NCI-H510A (cell line): ENCODE measurements at places on chromosomes 5 and 9.

DNA sequence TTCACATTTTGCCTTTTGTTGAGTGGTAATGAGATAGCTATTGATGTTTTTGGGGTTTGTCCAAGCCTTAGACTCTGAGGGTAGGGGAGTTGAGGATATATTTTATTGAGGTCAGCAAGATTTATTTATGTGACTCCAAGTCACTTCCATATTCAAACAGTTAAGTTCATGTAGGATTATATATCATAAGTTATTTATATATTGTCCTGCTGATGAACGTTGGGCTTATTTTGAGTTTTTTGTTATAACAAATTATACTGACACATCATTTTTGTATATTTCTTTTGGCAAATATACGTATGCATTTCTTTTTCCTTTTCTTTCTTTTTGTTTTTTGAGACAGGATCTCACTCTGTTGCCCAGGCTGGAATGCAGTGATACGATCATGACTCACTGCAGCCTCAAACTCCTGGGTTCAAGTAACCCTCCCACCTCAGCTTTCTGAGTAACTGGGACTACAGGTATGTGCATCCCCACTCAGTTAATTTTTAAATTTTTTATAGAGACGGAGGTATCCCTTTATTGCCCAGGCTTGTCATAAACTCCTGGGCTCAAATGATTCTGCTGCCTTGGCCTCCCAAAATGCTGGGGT is 23.5 kb upstream of the IL12B start:
- no peak for DNase-seq

GRCh38 chr5:159782197-159782994 is 133.9 kb upstream of the ADRA1B start:
- no peak for DNase-seq

DNA sequence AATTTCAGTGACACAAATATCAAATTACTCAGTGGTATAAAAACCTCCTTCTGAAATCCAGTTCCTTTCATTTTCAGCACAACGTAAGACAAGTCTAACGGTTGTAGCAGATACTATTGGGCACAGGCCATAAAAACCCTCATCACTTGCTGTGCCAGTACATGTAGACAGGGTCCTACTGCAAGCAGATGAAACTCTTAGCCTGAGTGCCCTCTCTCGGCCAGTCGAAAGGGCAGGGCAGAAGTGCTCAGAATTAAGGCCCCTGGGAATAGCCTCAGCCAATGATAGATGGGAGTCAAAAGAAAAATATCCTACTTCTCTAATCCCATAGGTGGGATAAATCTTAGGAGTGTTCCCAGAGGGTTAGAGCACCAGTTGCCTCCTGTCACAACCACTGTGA is 168.5 kb upstream of the FER start:
- no peak for DNase-seq

DNA sequence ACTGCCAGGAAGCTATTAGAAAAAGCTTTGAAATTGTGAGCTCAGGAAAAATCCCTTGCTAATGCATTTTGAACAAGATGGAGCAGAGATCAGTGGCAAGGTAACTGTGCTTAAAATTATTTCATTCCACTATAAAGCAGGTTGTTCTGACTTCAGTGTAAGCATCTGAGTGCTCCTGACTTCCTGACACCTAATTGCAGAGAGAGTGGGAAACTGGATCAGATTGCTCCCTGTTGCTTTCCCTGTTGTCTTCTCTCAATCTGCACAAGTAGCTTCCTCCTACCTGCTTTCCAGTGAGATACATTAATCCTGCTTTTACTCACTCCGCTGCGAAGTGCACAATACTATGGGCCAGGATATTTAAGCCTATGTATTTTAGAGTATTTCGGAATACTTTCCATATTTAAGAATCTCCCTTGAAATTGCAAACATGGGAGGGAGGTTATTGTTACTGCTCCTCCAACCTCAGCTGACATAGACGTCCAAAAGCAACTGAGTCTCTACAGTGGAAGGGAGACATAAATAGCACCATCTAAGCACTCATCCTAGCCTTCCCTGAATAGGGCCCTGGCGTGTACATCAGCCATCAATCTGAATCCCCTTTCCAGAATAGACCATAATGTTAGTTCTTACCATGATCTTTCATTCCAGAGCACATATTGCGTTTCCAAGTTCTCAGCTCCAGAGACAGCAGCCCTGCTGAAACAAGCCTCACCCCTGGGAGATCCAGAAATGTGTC is 178.8 kb downstream of the PAM start:
- no peak for DNase-seq

DNA sequence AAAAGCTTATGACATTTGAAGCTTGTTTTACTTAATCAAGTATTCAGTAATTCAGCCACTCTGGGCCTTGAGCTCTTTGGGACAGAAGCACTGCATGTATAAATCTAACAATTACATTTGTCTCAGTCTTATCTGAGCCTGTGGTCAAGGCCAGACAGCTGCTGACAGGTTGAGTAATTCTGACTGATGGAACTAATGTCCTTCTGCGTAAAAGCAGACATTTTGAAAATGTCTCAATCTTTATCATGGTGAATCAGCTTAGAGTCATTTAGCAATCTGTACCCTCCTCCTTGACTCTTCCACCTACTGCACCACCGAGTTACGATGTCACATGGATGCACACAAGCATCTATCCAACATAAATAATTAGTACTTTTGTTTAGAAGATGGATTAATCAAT is 400.0 kb downstream of the ARRDC3 start:
- no peak for DNase-seq

DNA sequence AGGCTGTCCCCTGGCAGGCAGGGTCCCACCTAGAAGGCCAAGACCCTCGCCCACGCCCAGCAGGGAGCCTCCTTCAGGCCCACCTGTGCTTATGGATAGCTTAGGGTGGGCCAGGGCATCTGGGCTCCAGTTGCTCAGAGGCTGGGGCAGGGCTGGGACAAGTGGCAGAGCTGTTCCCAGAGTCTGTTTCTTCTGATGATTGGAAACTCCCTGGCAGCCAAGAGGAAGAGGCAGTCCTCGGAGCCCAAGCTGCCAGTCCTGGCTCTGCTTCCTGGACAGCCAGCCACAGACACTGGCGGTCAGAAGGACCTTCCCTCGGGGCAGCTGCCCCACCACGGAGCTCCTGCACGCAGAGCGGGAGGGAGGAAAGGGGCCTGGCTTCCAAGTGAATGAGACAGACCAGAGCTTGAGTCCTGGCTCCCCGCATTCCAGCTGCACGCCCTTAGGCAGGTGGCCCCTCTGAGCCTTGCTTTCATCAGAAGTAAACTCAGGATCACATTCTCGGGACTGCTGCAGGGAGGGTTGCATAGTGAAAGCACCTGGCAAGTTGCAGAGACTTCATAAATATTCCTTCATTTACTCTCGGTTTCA is 37.9 kb upstream of the GABRP start:
- no peak for DNase-seq

DNA sequence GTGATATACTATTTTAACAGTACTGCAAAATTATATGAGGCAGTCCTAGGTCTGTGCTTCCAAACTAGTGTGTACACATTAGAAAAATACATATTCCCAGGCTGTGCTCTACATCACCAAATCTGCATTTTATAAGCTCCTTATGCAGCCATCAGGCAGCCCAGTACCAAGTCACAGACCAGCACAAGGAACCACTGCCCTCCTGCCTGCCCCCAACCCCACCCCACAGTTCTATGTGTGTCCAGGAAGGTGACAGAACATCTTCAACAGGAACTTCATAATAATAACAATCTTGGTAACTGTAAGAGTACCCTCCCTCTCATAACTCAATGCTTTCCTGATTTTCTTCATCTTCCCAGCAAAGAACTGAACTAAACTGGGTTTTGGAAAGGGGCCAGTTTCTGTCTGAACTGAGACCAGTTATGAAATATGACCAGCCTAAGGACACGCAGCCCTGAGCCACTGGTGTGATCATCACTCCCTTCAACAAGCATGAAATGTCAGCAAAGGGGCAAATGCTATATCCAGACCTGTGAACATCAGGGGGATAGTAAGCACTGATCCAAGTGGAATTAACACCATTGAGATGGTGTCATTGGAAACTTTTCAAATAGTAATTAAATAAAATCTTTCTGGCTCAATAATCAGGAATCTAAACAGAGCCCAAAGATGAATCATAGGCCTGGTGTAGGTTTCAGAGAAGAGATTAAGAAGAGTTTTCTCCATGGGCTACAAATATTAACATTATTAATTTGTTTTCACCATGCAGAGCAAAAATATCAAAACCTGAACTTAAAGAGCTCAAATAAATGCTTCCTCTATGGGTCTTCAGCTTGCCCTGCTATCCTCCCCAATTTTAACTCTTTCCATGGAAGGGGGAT is 82.1 kb downstream of the DPYSL3 start:
- no peak for DNase-seq

DNA sequence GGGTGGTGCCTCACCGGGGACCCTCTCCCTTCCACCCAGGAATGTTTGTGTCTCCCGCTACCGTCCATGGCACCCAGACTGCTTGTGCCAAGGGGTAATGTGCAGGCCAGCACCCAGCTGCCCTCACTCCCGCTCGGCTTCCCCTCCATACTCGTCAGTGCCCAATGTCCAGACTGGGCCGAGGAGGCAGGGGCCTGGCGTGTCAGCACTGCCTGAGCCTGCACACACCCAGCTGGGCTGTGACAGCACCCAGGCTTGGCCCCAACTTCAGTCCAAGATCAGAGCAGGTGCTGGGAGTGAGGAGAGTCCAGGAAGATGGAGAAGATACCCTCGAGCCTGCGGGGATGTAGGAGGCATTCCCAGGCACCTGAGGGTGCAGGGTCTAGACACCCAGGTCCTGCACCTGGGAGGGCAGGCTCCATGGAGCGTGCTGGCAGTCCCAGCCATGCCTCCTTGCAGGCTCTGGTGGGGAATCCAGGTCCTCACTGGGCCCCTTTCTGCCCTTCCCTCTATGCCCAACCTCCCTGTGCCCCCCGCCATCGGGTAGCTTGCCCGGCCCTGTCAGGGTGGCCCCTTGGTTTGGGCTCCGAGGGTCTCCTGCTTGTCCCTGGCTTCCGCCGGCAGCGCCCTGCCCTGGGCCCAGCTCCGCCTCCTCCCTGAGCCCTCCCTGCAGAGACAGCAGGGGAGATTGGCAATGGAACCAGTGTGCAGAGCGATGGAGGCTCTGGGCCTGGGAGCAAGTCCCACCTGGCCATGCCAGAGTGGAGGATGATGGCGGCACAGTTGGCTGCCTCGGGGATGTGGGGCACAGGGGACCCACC is 250.8 kb upstream of the EDIL3 start:
- DNase-seq, result no peak

DNA sequence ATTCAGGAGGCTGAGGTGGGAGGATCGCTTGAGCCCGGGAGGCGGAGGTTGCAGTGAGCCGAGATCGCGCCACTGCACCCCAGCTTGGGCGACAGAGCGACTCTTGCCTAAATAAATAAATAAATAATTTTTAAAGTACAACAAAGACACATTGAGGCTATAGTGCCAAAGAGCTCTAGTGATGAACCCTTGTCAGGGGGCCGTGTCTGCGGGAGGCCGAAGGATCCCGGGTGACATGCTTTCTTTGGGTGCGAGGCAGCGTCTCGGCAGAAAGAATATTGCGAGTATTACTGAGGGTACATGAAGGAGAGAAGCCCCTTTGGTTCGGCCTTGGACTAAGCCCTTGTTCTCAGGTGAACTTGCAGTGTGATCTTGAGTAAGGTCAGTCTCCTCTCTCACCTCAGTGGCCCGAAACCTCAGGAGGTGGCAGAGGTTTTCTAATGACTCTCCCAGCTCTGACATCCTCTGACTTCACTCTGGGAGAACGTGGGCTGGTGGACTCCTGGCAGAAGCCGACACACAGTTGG is 397 bp upstream of the RECK start:
- no peak for DNase-seq

GRCh38 chr9:20683351-20684034 is 566 bp upstream of the FOCAD start:
- no peak for DNase-seq

DNA sequence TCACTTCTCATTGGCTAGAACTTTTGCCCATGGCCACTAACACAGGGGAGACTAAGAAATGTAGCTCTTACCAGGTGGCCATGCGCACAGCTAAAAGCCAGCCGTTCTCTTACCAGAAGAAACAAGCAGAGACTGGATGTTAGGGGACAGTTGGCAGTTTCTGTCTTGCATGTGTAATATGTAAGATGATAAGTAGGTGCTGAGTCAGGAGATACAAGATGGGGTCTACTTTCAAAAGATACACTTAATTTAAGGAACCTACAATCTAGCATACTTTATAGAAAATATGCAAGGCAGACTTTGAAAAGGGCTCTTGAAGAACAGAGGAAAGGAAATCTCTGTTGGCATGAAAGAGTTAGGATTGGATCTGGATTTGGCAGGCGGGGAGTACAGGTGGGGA is 244.5 kb downstream of the ZSWIM6 start:
- no peak for DNase-seq

DNA sequence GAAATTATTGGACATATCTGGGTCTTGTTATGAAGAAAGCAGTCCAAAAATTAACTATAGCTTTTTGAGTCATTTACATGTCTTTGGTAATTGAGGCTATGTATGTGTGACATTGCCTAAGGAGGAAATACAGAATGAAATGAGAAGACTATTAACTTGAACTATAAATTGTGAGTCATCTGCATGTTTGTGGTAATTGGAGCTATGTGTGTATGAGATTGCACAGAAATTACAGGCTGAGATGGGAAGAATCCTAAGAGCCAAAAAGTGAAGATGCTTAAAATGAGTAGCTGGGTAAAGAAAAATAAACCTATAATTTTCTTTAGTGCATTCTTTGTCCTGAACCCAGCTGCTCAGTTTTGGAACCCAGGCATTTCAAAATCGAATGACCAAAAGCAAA is 747.6 kb upstream of the EDIL3 start:
- DNase-seq, result no peak

GRCh38 chr9:16314476-16314875 is 556.0 kb downstream of the BNC2 start:
- no peak for DNase-seq

GRCh38 chr5:112356178-112356956 is 62.7 kb downstream of the EPB41L4A start:
- DNase-seq, result no peak

DNA sequence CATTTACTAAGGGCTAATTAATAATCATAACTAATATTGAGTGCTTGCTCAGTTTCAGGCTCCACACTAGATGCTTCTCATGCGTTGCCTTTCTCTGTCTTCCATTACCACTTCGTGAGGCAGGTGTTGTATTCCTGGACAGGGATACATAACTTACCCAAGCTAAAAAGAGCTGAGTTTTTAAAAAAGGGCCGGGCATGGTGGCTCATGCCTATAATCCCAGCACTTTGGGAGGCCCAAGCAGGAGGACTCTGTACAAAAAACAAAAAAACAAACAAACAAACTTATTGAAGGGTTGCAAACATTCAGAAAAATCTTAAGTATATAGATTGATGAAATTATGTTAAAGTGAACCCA is 12.1 kb upstream of the ANKRD33B start:
- DNase-seq, result no peak

DNA sequence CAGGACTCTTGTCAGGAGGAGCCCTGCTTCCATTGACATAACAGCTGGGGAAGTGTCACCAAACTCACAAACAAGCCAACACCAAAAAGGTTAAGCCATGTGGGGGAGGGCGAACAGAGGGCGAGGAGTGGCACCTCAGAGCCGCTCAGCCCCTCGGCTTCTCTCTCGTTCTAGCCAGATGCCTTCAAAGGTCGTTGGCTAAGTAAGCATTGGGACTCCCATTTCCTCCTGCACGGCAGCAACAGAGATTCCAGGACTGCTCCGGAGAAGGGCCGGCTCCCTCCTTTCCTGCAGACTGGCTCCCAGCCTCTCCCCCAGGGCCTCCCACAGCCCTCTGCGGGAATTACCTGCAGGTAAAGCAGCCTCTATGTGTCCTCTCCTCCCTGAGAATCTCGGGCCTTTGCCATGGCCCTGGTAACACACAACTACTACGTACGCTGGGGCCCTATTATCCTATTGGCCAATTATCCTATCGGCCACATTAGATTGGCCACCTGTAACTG is 52.1 kb upstream of the RNU6ATAC start:
- no peak for DNase-seq

GRCh38 chr9:92728831-92729734 is 35.5 kb downstream of the BICD2 start:
- DNase-seq, result no peak
